AG20443 (cell line): ENCODE measurements at places on chromosomes 6 and 20.
A peak's percentile ranks its signal among the peaks of the same experiment; 100 is the strongest.

- no peak for DNase-seq
Measured at GRCh38 chr6:12610862-12611261, 105.7 kb upstream of the PHACTR1 start.

DNA sequence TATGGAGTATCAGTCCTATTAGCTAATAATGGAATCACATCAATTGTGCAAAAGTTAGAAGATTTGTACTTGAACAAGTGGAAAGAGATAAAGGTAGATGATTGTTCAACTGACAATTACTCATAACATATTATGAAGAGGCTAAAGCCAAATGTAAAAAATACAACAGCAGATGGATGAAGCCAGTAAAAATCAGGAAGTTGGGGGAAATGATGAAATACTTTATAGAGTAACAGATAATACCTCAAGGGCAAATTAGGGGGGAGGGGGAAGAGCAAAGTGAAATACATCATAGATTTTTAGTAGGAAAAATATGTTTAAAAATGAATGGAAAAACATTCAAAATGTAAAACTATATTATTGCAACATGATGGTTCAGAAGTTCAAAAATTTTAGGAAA lies 114.0 kb downstream of the PDSS2 start:
- no peak for DNase-seq

GRCh38 chr6:14732844-14733757 lies 512.8 kb upstream of the JARID2 start:
- peak; percentile 48 for DNase-seq

- no peak for DNase-seq
Measured at GRCh38 chr20:31909253-31910070, 39.0 kb downstream of the TTLL9 start.

GRCh38 chr6:144729502-144729901 lies 444.4 kb downstream of the UTRN start:
- no peak for DNase-seq

- no peak for DNase-seq
Measured at GRCh38 chr20:22616551-22616950, 32.2 kb upstream of the FOXA2 start.

- no peak for DNase-seq
Measured at GRCh38 chr6:43142101-43142500, 29.0 kb upstream of the SRF start.
